ENCODE measurements at places on chromosomes 6 and 20.

DNA sequence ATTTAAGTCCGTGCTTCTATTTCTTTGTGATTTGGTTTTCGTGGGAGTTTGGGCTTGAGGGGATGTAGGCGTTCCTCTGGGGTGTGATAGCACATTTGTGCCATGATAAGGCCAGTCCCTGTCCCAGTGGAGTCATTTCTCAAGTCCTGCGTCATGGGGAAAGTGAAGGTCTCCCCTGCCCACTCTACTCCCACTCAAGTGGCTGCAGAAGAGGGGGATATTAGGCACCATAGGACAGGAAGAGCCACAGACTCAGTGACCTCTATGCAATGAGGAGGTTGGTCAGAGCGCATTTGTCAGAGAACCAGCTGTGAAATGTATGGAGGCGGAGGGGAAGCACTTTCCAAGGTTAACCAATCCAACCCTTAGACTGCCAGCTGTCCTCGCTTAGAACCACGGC lies 51.9 kb upstream of the EDN1 start:
- DNase-seq: no peak

- no peak for DNase-seq
Observed at GRCh38 chr20:56702931-56703840, 74.1 kb downstream of the TFAP2C start.

GRCh38 chr6:144415014-144415413 lies 129.9 kb downstream of the UTRN start:
- no peak for DNase-seq

DNA sequence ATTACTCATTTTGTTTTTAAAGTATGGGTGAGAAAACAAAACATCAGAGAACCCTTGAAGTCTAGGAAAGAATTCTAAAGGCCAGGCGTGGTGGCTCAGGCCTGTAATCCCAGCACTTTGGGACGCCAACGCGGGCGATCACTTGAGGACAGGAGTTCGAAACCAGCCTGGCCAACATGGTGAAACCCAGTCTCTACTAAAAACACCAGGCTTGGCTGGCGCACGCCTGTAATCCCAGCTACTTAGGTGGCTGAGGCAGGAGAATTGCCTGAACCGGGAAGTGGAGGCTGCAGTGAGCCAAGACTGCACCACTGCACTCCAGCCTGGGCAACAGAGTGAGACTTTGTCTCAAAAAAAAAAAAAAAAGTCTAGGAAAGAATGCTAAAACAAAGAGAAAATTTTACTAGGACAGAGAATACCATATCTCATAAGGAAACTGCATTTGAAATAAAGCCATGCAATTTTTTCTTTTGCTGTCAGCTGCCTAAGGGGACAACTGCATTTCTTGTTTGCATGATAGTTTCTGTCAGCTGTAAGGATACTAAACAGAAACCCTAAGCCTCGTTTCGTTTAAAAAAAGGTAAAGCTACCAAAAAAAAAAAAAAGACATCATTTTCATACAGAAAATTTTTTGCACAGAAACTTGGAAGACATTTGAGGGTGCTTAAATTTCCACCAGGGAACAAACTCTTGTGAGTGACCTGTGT lies 32.1 kb downstream of the SMLR1 start:
- no peak for DNase-seq

- no peak for DNase-seq
Observed at GRCh38 chr6:8558953-8559352, 123.6 kb upstream of the SLC35B3 start.

GRCh38 chr20:22452442-22453011 lies 131.8 kb downstream of the FOXA2 start:
- no peak for DNase-seq

DNA sequence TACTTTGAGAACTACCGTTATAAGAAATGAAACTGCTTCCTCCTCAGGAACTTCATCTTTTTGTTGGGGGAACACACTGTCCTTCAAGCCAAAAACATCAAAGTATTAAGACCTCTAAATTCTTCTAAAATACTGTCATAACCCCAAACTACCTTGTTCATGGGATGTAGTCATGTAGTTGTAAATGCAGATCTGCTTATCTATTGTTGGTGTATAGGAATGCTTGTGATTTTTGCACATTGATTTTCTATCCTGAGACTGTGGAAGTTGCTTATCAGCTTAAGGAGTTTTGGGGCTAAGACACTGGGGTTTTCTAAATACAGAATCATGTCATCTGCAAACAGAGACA lies 282.9 kb upstream of the RUNX2 start:
- DNase-seq: no peak

GRCh38 chr6:20319520-20320357 lies 81.9 kb upstream of the E2F3 start:
- DNase-seq: peak; percentile 64

- no peak for DNase-seq
Observed at GRCh38 chr6:122871079-122871478, 82.0 kb downstream of the SMPDL3A start.

- peak; percentile 83 for DNase-seq
Observed at GRCh38 chr6:52994839-52995088, 320 bp downstream of the GSTA4 start.

DNA sequence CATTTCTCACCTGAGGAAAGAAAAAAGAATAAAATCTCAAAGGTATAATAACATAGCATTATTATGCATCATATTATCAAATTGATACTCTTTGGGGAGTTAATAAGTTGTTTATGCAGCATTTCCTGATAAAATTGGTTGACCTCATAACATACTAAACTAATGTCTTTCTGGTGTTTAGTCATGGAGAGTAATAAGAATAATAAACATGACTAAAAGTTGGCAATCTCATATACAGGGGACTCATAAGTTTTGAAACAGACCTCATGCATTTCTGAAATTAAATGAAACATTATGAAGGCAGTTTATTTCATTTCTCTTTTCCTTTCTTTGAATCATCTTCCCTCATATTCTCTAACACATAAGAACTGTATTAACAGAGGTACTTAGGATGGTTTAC lies 60.5 kb upstream of the PRDM1 start:
- DNase-seq: no peak

GRCh38 chr6:136059308-136059707 lies 190.8 kb downstream of the MTFR2 start:
- DNase-seq: no peak

DNA sequence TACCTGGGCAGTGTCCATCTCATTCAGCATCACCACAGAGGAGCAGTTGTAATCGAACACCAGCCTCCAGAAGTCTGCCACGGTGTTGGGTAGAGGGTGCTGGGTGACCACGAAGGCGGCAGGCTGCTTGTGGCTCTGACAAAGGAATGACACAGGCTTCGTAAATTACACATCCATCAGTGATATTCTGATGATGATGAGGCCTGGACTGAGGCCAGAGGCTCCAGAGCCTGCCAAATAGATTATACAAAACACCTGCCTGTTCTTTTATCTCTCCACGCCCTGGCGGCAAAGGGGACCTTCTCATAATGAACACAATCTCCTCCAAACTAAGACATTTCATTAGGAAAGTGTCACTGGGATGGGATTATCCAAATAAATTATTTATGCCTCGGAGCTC lies 480.2 kb upstream of the CHD6 start:
- no peak for DNase-seq
